ENCODE measurements at places on chromosomes 1 and 21. TPM values are rescaled to one million over a fixed set of nuclear protein-coding genes. Genes with fewer than 3 reads are reported as not detected.

- H3K4me1 ChIP-seq, result peaks cover 10% of the 10 kb centered on the region
- no peak overlapping the region for H3K27ac ChIP-seq
- no peaks in the 10 kb centered on the region for H3K36me3 ChIP-seq
- no peak for DNase-seq
- H3K27me3 ChIP-seq, result no peaks in the 10 kb centered on the region
- H3K4me3 ChIP-seq, result no peak overlapping the region
Measured at GRCh38 chr1:182087719-182088350, 26.3 kb upstream of the ZNF648 start.

DNA sequence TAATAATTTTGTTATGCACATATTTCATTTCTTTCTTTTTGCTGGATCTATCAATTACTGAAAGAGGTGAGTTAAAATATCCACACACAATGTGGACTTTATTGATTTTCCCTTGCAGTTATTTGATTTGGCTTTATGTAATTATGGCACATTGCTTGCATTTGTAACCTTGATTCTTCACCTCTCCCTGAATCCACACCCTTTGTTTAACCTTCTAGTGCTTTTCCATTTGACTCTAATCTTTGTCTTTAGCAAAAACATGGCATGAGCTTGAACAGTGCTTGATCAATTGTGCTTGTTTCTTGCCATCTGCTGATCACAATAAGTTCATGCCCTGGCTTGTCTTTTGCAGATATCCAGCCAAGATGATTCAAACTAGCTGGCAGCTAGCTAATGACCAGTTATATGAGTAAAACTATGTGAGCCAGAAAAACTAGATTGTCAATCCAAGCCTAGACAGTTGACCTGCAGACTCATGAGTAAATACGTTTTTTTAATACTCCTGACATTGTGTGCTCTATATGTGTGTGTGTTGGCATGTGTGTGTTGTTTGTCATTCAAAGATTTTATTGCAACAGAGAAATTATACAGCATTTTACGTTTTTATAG is 899.2 kb downstream of the NCAM2 start:
- peak overlapping the region; percentile 67 for H3K27ac ChIP-seq
- H3K27me3 ChIP-seq, result no peaks in the 10 kb centered on the region
- H3K4me3 ChIP-seq, result peak overlapping the region; percentile 55
- H3K4me1 ChIP-seq, result peaks cover 4% of the 10 kb centered on the region
- DNase-seq, result no peak

DNA sequence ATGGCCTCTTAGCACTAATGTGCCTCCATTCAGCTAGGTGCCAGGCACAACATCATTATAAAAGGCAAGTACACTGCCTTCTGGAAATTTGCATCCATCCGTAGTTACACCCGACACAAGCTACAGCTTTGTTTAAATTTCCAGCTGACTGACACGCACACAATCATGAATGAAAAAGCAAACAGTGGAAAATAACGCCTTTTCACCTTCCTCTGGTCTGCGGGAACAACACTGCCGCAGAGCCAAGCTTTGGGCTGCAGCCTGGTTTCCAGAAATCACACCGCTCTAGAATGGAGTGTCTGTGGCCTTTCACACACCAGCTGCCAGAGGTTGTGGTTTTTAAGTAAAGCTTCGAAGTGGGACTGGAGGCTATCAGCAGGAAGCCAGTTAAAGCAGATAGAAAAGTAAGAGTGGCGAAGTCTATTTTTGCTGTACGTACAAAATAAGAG is 142.8 kb upstream of the COA6 start:
- no peak for DNase-seq
- H3K36me3 ChIP-seq, result no peaks in the 10 kb centered on the region
- peaks cover 44% of the 10 kb centered on the region for H3K27me3 ChIP-seq
- H3K4me3 ChIP-seq, result peak overlapping the region; percentile 34
- H3K27ac ChIP-seq, result peak overlapping the region; percentile 3

- H3K27ac ChIP-seq, result no peak overlapping the region
- peaks cover 4% of the 10 kb centered on the region for H3K4me1 ChIP-seq
- H3K36me3 ChIP-seq, result peaks cover 54% of the 10 kb centered on the region
Measured at GRCh38 chr1:46058936-46059335, 73.5 kb downstream of the PIK3R3 start.

DNA sequence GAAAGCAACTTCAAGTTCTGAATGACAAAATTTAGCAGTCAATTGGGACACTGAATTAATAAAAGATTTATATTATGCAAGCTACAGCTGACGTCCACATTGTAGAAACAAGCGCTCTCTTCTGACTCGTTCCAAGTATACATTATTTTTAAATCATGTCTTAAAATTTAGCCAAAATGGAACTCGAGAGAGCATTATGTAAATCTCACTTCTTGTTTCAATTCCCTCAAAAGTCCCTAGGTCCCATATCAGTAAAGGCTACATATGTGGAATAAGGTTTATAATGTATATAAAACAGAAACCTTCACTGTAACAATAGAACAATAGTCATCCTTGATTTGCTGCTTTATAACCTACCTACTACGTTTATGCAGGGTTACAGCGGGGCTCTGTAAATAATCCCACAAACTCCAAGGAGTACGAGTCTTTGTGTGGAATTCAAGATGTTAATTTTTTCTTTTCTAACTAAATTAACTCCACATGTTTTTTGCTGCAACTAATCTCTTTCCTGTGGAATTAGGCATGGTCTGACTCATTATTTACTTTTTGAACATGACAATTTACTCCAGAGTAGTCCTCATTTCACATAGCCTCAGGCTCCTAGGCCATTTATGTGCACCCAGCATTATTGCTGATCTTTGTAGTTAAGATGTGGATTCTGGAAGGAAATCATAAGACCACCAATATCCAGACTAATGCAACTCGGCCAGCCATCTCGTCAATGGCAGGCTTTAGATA is 785.1 kb downstream of the LTN1 start:
- H3K4me1 ChIP-seq, result peaks cover 11% of the 10 kb centered on the region
- H3K27ac ChIP-seq, result no peak overlapping the region
- no peaks in the 10 kb centered on the region for H3K36me3 ChIP-seq
- DNase-seq, result no peak

DNA sequence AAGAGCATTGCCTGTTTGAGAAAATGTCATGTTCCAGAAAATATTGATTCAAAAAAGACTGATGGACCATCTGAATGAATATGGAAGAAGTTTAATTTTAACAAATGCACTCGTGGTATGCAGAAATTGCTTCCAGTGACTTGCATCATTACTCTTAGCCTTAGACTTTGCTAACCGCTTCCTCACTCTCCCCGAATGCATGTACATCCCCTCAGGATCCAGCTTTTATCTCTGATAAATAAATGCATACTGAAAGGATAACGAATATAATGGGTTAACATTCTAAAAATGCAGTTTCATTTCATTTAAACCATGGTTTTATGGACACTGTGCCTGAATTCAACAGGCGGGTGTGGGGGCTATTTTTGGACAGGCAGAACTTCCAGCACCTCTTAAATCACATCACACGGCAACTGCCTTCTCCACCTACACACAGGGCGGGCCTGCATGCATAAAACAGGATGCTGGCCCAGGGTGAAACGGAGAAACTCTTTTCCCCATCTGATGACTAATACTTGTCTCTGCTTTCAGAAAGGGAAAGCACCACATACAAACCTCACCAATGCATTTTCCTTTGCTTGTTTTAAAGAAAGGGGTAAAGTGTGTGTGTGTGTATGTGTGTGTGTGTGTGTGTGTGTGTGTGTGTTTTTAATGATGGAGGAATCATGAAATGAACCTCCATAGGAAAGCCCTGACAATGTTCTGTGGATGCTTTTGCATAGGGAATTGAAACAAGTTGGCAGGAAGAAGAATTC is 48.7 kb downstream of the SPAG17 start:
- H3K27me3 ChIP-seq, result peaks cover 4% of the 10 kb centered on the region
- no peak for DNase-seq
- no peak overlapping the region for H3K4me3 ChIP-seq
- H3K36me3 ChIP-seq, result no peaks in the 10 kb centered on the region
- H3K27ac ChIP-seq, result no peak overlapping the region
- peaks cover 11% of the 10 kb centered on the region for H3K4me1 ChIP-seq

- H3K4me1 ChIP-seq, result peaks cover 7% of the 10 kb centered on the region
- H3K27me3 ChIP-seq, result peaks cover 16% of the 10 kb centered on the region
- no peak within 1 kb of the TSS for H3K27ac ChIP-seq
Measured at GRCh38 chr1:160646711-160647328, at the start of gene SLAMF1. Gene SLAMF1 (minus strand): TSS chr1:160647044. CDS start chr1:160646945, 99 bp downstream.

The TDRKH gene
- 8.9 TPM for total RNA-seq

The CCSAP gene
- total RNA-seq, result 10.0 TPM

The NBPF6 gene
- total RNA-seq, result not detected

The BTBD8 gene
- total RNA-seq, result 4.8 TPM
